ENCODE measurements at places on chromosomes 11 and 22.

DNA sequence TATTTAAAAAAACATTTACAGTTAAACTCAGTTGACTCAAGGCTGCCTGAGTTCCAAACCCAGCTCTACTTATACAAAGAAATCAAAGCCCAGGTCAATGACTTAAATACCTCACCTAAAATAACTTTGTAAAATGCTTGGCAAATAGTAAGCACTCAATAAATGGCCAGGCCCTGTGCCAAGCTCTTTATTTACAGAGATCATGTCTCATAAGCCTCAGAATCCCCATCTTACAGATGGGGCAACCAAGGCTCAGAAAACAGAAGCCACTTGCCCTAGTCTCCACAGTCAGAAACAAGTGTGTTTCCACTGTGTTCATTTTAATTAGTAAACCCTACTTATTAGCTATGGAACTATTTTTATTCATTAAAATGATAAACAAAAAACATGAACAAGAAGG is 30.5 kb upstream of the TTC28 start:
- no peak for DNase-seq

- DNase-seq, result no peak
Observed at GRCh38 chr11:22666688-22667439, 453 bp downstream of the GAS2 start.

DNA sequence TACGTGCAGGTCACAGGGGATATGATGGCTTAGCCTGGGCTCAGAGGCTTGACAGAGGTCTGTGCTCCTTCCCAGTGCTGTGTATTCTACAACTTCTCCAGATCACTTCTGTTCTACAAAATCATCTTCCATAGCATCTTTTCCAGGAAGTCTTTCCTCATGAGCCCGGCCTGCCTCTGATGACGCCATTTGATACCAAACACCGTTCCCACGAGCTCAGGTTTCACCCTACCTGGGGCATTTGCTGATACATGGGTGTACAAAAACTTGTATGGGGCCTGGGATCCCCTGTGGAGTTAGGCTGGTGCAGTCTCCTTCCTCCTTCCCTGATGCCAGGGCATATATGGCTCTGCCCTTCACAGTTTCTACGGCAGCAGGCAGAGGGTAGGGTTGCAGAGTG is 78.7 kb downstream of the NECTIN1 start:
- DNase-seq, result no peak

DNA sequence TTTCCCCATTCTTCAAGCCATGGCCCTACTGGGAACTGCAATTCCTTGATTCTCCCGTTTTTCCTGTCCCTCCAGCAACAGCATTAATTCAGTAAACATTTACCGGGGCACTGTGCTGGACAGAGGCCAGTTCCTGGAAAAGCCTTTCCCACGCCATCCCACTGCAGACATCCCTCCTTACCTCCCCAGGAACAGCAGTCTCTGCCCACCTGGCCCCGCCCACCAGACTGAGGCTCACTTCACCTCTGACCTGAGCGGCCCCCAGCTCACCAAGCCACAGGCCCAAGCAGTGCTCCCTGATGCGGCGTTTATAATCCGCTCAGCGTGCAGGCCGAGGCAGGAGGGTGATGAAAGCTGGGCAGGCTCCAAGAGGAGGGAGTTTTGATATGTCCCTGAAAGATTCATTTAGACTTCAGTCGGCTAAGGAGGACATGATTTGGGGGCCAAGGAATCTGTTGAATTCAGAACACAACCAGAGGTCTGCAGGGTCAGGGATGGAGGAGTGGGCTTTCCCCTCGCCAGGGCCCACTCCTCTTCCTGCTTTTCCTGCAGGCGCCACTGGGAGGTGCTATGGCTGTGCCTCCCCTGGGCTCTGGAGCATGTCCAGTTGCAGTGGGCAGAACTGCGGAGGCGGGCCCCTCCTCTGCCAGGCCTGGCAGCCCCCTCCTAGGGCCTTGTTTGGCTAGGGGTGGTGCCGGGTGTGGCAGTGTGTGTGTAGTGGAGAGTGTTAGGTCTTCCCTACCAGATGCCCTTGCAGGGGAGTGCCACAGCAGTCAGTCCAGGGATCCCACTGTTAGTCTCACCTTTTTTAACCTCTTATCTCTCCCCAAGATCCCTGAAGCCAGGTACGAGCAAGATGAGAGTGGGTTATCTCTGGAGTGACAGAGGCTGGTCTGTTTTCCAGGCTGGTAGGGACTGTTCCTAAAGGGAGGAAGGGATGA is 1.4 kb upstream of the TAGLN start:
- DNase-seq, result no peak

GRCh38 chr22:45594123-45594941 is 77.3 kb upstream of the ATXN10 start:
- DNase-seq, result no peak

DNA sequence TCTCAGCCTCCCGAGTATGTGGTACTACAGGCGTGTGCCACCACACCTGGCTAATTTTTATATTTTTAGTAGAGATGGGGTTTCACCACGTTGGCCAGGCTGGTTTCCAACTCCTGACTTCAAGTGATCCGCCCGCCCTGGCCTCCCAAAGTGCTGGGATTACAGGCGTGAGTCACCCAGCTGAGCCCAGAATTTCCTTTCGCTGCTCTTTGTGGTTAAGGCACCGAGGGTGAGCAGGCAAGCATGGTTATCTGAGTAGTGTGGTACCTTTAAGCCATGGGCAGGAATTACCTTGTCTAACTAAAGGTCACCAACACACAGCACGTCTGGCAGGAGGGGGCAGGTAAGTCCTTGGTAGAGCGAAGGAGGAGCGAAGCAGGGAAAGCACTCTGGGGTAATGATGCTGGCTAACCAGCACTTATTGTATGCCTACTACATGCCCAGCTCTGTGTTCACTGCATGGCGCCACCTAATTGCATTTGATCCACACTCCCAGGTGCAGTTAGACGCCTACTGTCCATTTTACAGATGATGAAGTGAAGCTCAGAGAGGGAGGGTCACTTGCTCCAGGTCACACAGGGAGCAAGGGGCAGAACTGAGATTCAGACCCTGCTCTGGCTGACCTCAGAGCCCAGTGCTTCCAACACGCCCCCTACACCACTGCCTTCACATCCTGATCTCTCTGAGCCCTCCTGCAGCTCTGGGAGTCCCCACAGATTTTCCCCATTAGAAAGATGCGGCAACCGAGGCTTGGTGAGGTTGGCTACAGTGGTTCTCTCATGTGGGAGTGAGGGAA is 45.7 kb downstream of the TRIOBP start:
- no peak for DNase-seq

DNA sequence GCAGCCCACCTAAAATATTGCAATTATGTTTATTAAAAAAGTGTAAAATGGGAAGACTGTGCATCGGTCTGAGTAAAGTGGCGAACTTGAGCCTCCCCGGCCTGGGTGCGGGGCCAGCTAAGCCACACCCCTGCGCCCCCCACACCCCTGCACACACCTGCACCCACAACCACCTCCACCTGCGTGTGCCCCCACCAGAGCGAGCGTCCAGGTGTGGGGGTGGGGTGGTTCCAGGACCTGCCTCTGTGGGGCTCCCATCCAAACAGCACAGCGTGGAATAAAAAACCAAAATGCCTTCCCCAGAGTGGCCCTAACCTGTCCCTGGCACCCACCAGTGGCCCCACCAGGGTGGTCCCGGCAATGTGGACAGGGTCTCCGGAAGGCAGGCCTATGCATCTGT is 30.1 kb upstream of the CARS1 start:
- no peak for DNase-seq

DNA sequence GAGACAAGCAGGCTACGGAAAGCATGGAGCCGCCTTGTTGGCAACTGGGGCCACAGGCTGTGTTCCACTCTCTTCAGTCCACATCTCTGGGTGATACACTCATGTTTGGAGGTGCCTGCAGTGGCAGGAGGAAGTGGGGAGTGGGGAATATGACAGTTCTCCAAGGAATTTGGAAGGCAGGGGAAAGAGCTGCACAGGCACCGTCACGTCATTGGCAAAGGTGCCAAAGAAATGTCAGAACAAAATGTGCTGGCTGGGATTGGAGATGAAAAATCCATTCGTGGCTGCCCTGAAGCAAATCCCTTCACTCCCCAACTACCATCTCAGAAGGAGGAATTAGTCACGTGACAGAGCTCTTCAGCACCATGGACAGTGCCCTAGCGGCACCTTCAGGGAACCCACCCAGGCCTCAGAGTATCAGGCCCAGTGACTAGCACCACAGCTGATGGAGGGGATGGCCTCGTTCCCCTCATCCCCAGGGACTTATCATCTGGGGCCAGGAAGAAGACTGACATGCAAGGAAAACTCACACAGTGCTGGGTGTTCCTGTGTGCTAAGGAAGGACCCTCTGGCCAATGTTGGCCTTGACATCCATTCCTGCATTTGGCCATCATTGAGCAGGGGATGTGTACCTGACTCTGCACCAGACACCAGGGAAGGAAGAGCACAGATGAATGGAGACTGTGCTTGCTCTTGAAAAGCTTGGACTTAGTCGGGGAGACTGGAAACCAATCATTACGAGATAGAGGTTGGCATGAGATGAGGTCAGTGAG is 48.5 kb upstream of the PRDM11 start:
- DNase-seq, result no peak

GRCh38 chr11:114237321-114238280 is 58.6 kb upstream of the NNMT start:
- DNase-seq, result no peak

- no peak for DNase-seq
Observed at GRCh38 chr11:43930868-43931716, 11.3 kb upstream of the C11orf96 start.

GRCh38 chr22:50199829-50200460 is 866 bp upstream of the SELENOO start:
- DNase-seq, result no peak

DNA sequence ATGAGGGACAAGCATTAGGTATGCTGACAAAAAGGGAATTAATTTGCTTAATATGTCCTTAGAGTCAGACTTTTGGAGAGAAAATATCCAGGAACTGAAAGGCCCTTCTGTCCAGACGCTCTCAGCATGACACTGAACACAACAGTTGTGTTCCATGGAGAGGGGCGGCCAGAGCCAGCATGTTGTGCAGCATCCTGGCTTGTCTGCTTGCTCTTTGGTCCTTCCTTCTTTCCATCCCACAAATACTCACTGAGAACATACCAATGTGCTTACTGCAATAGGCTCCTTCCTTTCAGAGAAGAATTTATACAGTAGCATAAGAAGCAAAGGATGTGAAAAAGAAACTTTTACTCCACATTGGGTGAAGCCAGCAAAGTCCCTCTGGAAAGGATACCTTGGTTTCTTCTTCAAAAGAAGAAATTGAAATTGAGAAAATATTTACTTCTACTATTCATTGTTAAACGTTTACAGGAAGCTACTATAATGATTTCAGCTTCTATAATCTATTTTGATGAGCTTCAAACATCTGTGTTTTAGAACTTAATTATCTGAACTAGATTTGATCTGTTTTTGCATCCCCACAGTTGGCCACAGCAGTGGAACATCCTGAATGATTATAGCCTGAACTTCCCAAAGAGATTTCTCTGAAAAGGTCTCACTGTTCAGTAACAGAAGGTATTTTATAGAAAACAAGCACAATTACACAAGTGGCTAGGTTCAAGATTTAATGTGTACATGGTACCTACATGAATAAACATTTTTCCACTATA is 304.1 kb upstream of the PITPNB start:
- DNase-seq, result no peak

DNA sequence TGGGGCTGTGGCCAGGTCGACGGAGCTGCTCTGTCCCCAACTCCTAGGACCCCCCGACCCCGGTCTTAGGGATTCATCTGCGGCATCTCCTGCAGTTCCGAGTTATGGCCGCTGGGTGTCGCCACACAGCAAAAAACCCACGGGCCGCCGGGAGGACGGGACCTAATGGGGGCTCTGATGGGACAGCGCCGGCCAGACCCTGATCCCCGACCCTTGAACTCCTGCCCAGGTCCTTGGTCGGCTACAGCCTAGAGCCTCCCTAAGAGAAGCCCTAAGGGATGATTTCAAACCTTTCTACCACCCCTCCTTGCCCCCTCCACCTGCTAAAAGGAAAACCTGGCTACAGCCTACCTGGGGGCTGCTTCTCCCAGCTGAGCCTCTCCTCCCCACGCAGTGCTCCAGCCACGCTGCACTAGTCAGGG is 30.8 kb upstream of the LRRC10B start:
- DNase-seq, result peak; percentile 20

GRCh38 chr11:118223992-118224391 is 819 bp downstream of the JAML start:
- DNase-seq, result no peak
